ENCODE measurements at places on chromosomes 6 and 20.

DNA sequence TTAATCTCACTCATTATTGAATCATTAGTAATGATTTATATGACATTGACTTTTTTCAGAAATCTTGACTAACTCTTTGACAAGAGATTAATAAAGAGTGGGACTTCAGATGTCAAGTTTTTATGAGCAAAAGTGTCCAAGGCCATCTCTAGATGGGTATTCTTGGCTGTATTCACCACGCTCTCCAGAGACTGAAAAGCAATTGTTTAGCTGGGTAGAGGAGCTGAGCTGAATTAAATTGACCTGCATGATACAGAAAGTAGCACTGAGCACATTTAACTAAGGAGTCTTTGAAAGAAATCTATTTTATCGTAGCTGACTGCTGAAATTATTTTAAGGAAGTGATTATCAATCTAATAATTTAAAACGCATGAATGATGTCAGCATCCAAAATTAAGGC lies 89.4 kb downstream of the LINC00237 start:
- DNase-seq = no peak

DNA sequence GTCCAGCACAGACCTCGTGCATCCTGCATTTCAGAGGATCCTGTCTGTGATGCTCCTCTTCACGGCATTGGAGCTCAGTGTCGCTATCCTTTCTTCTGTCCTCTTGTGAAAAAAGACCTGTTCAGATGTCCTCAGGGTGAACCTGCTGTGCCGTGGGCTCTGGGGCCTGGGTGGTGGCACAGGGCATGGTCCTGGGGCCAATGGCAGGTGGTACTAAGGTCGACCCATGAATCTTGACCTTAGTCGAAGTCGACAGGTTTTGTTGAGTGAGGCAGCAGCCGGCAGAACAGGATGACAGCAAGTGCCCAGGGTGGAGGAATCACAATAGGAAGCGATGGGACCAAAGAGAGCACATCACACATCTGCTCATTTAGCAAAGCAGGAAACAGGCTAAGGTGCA lies 22.0 kb upstream of the MAS1L start:
- no peak for DNase-seq

- DNase-seq = no peak
These were observed 49.6 kb upstream of the PDE7B start for GRCh38 chr6:135801755-135802465.

- DNase-seq = no peak
These were observed 274.5 kb downstream of the NKAIN2 start for GRCh38 chr6:124078169-124078568.

- no peak for DNase-seq
These were observed 4.9 kb upstream of the ACSS1 start for GRCh38 chr20:25062841-25063240.

DNA sequence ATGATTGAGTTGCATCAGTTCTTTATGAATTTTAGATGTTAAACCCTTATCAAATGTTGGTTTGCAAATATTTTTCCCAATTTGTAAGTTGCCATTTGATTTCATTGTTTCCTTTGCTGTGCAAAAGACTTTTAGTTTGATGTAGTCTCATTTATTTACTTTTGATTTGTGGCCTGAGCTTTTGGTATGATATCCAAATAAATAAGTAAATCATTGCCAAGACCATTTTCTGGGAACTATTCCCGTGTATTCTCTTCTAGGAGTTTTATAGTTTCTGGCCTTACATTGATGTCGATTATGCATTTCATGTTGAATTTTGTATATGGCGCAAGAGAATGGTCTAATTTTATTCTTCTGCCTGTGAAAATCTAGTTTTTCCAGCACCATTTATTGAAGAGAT lies 13.4 kb downstream of the AIG1 start:
- no peak for DNase-seq

- peak; percentile 49 for DNase-seq
These were observed 36.7 kb downstream of the LRFN2 start for GRCh38 chr6:40550202-40551101.

- no peak for DNase-seq
These were observed 14.1 kb upstream of the BEND3 start for GRCh38 chr6:107129370-107129925.

DNA sequence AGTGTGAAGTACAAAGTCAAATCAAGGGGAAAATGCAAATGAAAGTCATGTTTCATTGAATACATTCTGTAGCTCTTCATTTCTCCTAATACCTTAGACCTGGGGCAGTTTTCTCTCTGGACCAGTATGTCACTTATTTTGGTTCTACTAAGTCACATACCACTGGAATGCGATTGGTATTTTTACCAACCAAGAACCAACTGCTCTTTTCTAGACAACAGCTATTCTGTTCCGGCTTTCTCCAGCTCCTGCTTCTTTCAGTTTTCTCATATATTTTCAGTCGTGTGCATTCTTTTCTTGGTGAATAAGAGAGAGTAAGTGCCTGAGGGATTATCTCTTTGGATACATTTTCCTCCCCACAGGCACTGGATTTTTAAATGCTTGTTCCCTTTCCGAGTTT lies 39.2 kb upstream of the SPACA1 start:
- no peak for DNase-seq

- no peak for DNase-seq
These were observed 125.2 kb upstream of the EYA4 start for GRCh38 chr6:133115946-133116345.

DNA sequence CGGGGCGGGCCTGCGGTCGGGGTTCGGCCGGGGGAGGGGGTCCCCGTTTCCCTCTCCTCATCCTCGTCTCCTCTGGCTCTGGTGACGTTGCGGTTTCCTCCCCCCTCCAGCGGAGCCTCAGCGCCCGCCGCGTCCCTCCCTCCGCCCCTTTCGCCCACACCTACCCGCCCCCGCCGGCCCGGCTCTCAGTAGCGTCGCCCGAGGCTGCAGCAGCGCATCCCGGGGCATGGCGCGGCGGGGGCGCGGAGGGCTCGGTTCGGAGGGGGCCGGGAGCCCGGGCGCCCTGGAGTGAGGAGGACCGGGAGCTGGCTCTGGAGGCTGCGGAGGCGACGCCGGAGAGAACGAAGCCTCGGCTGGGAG lies at the start of gene DSE:
TSS of gene DSE (plus strand) at position 188 of the 360 bp plus-strand sequence. CDS start 28,304 bp downstream, outside the sequence.
- peak; percentile 63 for DNase-seq

GRCh38 chr6:2230659-2231277 lies 14.6 kb downstream of the GMDS start:
- no peak for DNase-seq

DNA sequence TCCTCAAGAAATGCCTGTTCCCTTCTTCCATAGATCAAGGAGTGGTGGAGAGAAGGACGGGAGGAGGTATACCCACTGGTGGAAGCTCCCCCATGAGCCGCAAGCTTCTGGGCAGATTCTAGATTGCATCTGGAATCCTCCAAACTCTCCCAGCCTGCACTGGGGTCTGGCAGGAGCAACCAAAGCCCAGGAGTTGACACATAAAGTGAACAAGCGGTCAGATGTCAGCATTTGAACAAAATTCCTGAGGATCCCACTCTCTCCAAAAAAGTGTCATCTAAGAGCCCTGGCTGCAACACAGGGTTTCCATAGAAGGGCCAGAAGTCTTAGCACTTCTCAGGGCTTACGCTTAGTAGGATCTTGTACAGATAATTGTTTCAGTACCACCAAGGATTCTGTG lies 88.2 kb downstream of the KCNB1 start:
- DNase-seq = no peak

- DNase-seq = no peak
These were observed 1.3 kb downstream of the GUCA1B start for GRCh38 chr6:42193491-42193894.

GRCh38 chr6:139643986-139644385 lies 269.5 kb upstream of the CITED2 start:
- DNase-seq = no peak

DNA sequence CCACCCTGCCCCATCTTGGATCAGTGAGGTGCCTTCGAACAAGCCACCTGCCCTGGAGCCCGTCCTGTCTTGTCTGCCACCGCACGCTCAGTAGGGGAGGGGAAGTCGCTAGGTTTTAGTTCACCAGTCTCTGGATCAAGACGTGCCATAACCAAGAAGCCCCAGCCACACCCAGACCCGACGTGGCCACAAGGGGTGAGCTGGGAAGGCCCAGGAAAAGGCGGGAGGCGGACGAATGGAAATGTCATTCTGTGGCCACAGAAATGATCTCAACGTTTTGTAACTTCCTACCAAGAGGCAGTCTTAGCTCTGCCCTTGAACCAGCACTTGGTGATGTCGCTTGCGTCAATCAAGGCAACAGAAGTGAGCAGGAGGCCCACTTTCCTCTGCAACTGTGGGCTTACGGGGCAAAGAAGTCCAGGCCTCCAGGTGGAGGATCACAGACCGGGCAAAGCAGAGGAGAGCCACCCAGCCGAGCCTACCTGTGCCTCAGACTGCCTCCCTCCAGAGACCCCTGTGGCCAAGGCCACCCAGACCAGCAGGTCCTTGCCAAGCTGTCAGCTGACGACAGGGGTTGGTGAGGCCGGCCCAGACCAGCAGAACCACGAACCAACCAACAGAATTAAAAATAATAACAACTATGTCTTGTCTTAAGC lies 14.5 kb downstream of the GMEB2 start:
- DNase-seq = no peak

GRCh38 chr20:49693435-49694171 lies 20.1 kb downstream of the B4GALT5 start:
- DNase-seq = no peak

GRCh38 chr6:163793011-163793983 lies 378.8 kb downstream of the QKI start:
- peak; percentile 63 for DNase-seq

DNA sequence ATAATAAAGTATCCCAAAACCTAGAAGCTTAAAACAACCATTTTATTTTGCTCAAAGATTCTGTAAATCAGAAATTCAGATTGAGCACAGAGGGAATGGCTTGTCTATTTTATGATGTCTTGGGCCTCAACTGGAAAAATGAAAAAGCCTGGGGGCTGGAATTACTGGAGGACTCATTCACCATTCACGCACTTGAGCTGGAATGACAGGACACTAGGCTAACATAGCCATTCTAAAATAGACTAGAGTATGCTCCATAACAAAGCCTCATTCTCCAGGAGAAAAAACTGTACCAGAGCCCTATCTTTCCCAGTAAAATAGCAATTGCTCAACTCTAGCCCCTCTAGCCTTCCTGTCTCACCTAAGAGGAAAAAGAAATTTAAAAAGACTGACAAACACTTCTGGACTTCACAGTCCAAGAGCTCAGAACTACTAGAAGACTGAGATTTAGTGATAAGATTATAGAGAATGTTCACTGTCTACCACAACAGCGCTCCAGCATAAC lies 145.4 kb upstream of the BTBD3 start:
- DNase-seq = no peak

DNA sequence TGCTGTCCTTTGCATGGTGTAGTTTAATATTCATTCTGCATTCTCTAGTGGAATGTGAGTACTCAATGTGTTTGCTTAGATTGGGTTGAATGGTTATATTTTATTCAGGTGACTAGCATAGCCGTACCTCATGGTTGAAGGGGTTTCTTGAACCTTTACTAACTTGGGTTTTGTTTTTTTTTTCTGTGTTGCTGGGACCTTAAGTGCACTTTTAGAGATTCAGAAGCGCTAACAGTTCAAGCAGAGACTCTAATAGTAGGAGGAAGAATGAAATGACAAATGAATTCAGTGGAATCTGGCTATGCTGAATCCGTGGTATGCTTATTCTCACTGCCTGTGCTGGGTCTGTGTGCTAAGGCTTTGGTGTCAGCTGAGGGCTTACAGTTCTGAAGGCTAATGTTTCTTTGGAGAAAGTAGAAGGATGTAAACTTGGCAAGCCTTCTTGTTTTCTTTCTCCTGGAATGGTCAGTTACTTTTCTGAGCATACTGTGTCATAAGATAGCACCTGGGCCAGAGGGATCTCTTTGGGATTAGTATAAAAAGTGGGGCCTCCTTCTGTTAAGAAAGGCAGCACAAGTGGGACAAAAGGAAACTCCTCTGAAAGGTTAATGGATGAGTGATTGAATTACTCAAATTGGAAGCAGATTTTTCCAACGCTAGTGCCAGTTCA lies 28.7 kb downstream of the RNF144B start:
- no peak for DNase-seq

DNA sequence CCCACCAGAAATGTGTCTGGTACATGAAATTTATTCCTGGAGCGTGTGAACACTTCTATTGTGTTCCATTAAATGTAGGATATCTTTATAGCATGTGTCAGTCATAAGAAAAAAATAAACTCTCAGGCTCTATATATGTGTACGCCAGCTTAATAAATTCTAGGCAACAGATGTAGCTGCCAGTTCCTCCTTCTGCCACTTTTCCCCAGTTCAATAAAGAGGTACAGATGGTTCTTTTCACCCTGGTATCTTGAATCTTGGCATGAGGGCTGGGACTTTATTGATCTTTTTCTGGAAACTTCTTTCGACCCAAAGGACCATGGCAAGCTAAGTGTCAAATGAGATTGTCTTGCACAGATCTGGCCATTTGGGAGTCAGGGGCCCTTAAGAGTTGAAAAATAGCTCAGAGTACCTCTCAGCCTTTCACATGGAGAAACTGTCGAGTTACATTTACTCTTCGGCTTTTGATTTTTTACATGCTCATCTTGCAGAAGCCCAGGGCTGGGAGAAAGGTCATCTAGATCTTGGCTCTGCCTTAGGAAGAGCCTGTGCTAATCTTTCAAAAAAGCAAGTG lies 240.9 kb downstream of the DOK5 start:
- no peak for DNase-seq

DNA sequence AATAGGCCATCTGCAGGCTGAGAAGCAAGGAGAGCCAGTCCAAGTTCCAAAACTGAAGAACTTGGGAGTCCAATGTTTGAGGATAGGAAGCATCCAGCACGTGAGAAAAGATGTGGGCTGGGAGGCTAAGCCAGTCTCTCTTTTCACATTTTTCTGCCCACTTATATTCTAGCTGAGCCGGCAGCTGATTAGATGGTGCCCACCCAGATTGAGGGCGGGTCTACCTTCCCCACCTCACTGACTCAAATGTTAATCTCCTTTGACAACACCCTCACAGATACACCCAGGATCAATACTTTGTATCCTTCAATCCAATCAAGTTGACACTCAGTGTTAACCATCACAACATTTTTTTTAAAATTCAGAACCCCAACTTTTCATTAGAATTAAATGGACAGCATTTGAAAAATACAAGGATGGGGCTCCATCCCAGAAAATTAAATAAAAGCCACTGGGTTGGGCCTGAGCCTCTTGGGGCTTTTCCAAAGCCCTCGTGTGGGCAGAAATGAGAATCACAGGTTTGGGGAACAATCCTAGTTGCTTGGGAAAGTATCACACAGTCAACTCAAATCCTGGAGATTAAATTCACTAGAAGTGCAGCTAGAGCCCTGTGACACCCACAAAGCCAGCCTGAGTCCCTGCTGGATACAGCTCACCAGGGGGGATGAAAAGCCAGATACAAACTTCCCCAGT lies 2.2 kb downstream of the CLDN20 start:
- no peak for DNase-seq
